ENCODE measurements at places on chromosomes 3 and 15.

- no peak for DNase-seq
Observed at GRCh38 chr3:73719861-73720260, 95.1 kb upstream of the PDZRN3 start.

- no peak for DNase-seq
Observed at GRCh38 chr15:31283043-31283442, 43.6 kb upstream of the KLF13 start.

DNA sequence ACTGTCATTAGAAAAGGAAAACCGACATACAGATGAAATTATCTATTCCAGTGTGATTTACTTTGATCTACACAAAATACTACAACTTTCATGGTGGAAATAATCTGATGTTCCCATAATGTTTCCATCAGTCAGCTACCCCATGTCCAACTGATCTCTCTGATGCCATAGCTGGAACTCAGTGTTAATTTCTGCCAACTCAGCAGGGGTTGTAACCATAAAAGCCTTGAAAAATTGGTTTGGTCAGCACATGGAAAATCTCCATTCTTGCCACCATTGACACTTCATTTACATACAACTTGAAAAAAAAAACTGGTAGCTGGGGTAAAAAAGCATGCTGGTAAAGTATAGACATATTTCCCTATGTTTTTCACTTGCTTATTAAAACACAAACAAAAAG is 1463.7 kb downstream of the OTOL1 start:
- DNase-seq, result no peak

DNA sequence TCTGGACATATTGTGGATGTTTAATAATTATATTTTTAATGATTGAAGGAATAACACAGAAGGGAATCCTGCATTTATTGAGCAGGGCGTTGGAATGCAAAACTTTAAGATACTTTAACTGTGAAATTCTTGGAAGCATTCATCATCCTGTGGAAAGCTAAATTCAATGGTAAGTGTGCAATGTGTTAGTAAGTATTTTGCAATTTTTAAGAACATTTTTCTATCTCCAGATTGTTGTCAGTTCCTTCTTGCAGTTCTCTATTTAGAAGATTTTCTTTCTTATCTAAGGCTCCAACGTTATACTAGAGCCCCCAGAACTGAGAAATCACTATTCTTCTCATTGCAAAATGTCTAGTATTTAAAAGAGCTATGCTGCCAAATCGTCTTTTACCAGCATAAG is 132.2 kb upstream of the TSC22D2 start:
- DNase-seq, result no peak

DNA sequence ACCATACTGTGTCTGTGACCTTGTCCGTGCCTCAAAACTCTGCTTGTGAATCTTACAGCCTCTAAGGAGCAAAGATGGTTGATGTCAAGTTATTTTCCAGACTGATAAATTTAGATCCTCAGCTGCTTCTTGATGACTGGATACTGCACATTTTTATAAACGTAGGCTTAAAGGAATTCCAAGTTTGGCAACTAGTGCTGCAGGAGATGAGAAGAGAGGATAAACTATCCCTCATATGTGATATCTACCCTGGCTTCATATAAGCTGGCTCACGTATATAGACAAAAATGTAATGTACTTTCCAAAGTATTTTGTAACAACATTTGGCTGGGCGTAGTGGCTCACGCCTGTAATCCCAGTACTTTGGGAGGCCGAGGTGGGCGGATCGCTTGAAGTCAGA is 89.6 kb downstream of the GMPS start:
- peak; percentile 72 for DNase-seq

- no peak for DNase-seq
Observed at GRCh38 chr3:10194328-10195071, 29.8 kb downstream of the IRAK2 start.

DNA sequence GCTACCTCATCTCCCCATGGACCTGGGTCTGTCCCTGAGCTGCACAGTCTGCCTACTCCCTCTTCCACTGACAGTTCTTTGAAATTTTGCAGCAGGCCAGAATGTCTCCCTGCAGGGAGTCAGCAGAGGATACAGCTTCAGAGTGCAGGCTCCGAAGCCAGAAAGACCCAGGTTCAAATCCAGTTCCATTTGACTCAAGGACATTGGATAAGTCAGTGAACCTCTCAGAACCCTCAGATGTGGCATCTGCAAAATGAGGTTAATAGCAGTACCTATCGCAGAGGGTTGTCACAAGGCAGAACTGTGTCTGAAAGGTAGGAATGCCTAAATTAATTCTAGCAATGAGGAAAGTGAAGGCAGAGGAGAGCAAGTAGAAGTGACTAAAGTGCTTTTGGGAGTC is 244.4 kb upstream of the TRIM42 start:
- DNase-seq, result no peak

DNA sequence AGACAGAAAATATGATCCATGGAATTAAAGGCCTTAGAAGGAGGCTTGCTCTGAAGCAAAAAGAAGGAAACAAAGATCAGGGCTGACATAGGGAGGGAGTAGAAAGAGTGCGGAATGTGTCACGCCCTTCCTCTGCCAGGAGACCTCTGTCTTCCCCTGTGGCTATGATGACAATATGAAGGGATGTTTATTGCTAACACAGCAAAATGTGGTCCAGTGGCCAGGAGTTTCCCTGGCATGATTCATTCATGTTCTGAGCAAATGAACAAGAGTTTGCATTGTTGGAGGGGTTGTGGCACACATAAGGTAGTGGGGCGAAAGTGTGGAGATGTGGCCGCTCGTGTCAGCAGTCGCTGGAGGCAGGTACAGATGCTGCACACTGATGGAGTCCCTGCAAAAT is 169.4 kb downstream of the SHQ1 start:
- DNase-seq, result no peak

GRCh38 chr15:56342653-56343052 is 22.6 kb upstream of the TEX9 start:
- DNase-seq, result no peak

- DNase-seq, result no peak
Observed at GRCh38 chr15:69823223-69823907, 274.4 kb downstream of the TLE3 start.

- DNase-seq, result no peak
Observed at GRCh38 chr15:59867086-59867855, 136.8 kb upstream of the FOXB1 start.

DNA sequence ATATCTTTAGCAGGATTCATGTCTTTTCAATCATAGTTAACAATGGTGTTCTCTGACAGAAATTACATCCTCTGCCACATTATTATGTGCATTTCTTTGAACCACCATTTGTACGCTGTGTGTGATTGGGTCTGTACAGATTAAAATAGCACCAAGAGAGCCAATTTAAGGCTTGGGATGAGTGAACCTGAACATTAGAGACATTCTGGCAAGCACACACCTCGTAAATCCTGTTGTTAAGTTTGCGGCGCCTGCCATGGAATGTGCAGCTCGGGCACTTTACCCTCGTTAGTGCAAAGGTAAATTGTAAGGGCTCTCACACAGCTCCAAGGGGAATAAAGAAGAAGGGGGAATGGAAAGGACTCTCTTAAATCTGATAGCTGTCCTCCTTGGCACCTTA is 482.4 kb upstream of the DPPA4 start:
- no peak for DNase-seq

- no peak for DNase-seq
Observed at GRCh38 chr15:55993804-55994560, 570 bp upstream of the NEDD4 start.

- no peak for DNase-seq
Observed at GRCh38 chr15:42270551-42270950, 2.5 kb upstream of the GANC start.

- peak; percentile 16 for DNase-seq
Observed at GRCh38 chr15:58298879-58299850, 132.6 kb upstream of the LIPC start.

- no peak for DNase-seq
Observed at GRCh38 chr15:77376770-77377169, 43.1 kb downstream of the PEAK1 start.

DNA sequence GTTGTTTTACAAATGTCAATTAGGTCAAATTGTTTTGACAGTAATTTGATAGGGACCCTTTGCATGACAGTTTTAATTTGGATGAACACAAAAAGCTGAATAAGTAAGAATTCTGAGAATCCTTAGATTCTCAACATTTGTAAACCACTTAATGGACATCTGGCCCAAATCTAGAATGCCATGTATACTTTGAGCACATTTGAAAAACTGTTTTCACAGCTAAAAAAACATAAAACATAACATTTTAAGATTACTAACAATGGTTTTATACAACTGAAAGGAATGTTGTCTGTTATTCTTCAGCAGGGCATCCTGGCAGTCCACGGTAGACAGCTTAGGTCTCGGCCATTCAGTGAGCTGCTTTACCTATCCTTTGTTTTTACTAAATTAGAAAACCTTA is 34.5 kb upstream of the TM2D3 start:
- DNase-seq, result no peak

DNA sequence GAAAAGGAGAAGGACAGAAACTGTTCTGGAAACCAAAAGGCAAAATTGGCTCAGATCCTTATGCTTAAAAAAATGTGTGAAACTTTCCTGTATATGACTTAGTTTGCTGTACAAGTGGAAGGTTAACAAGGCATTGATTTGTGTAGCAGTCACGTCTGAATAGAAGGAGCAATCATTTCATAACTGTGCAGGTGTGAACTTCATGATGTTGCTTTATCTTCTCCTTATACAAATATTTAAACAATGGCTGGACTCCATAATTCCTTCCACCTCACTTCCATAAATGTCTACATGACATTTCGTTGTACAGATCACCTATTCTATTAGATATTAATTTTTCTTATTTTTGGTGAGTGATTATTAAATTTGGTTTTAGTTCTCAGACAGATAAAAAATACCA is 382.7 kb upstream of the NPAP1 start:
- DNase-seq, result no peak

Measured in fibroblast of the conjunctiva (primary cell).